ENCODE measurements at places on chromosomes 1 and 21.

- no peak for DNase-seq
Measured at GRCh38 chr1:167737169-167737568, 15.4 kb downstream of the MPZL1 start.

- DNase-seq = peak; percentile 65
Measured at GRCh38 chr21:14675774-14676530, 129.8 kb upstream of the SAMSN1 start.

- peak; percentile 1 for DNase-seq
Measured at GRCh38 chr1:248618878-248619277, 16.0 kb downstream of the OR2T11 start.

DNA sequence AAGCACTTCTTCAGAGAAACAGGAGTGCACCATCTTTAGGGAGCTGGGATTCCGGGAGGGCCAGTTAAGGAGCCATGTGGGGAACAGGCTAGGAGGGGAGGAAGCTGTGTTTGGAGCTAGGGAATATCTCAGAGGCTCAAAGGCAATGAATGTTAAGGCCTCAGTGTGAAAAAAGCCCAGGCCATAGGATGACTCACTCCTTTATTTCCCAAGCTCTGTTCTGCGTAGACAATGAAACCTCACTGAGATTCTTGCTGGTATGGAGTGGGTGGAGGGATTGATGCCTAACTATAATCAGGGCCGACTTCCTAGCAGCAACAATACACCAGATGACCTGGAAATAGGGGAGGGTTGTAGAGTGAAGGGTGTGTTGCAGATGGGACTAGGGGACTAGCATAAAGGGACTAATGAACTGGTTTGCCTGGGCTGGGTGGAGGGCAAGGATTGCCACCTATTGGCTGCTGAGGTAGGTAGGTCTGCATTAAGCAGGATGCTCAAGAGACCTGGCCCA, 2.1 kb downstream of the GNAT2 start:
- DNase-seq = no peak

GRCh38 chr1:233668146-233668724, 54.3 kb downstream of the KCNK1 start:
- no peak for DNase-seq

DNA sequence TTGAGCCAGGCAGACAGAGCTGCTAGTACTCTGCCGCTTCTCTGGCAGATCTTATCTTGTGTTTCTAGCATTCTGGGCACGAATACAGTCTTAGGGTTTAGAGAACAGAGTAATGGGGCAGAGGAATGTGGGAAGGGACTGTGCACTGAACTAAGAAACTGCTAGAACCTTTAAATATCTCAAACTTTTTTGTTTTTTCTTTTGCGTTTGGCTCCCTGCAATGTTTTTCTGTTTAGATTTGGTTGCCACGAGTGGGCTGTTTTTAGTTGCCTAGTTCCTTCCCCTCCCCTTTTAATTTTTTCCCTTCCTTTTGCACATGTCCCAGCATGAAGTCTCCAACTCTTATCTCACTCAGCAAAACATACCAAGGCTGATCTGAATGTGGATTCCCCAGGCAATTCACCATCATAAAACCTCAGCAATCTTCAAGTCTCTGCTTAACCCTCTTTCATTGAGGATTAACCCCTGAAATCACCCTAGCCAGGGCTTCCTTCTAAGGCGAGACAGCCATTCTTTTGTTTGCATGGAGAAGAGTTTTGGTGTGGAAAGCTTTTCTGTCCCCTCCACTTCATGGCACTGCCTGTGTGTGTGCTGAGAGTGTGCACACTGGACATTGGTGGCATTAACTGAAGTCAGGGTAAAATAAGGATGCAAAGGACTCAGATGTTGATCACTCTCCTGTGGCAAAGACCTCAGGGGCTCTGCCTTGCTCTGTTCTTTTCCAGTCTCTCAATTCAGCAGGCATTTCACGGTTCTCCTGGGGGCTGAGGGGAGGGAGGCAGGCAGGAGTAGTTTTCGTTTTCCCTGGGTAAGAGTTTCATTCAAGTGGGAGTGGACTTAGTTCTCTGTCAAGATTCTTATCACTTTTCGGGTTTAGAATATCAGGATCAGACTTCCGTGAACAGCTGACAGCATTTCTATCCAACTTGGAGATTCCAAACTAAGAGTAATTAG, 2.8 kb upstream of the ATF3 start:
- DNase-seq = no peak

All from central memory CD4-positive, alpha-beta T cell (primary cell).